ENCODE measurements at places on chromosomes 11 and 22. TPM values are rescaled to one million over a fixed set of nuclear protein-coding genes. Genes with fewer than 3 reads are reported as not detected.

DNA sequence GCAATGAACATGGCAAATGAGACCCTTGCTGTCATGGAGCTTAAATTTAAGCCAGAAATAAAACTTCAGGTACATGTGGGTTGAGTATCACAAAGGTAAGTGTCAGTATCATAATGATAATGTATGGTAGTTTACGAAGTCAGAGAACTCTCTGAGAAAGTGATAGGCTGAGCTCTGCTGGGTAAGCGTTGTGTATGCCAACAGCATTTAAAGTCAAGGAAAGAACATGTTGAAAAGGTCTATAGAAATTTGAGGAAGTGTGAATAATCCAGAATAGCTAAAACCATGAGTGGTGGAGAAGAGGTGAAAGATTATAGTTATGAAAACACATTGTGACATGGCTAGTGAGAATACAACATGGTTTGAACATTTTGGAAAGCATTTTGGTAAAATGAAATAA, 17.4 kb upstream of the CTSC start:
- DNase-seq = no peak

- no peak for DNase-seq
Measured at GRCh38 chr22:46934746-46935491, 172.5 kb downstream of the TBC1D22A start.

- DNase-seq = no peak
Measured at GRCh38 chr11:89168396-89168795, 9.3 kb upstream of the TYR start.

DNA sequence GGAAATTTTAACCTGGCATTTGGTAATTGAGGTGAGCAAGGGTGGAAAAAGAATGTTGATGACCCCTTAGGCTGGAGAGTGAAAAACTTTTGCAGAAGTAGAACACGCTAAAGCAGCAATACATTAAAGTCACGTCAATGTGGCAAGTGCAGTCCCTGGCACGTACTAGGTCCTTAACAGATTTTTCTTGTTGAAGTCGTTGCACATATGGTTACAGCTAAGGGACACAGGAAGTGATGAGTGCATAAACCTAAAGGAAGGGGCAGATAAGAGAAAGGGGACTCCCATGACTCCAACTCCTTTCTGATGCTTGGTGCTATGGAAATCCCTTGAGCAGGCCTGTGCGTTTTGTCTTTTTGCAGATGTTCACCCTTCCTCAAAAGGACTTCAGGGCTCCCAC, 1.2 kb downstream of the ACCS start:
- no peak for DNase-seq

DNA sequence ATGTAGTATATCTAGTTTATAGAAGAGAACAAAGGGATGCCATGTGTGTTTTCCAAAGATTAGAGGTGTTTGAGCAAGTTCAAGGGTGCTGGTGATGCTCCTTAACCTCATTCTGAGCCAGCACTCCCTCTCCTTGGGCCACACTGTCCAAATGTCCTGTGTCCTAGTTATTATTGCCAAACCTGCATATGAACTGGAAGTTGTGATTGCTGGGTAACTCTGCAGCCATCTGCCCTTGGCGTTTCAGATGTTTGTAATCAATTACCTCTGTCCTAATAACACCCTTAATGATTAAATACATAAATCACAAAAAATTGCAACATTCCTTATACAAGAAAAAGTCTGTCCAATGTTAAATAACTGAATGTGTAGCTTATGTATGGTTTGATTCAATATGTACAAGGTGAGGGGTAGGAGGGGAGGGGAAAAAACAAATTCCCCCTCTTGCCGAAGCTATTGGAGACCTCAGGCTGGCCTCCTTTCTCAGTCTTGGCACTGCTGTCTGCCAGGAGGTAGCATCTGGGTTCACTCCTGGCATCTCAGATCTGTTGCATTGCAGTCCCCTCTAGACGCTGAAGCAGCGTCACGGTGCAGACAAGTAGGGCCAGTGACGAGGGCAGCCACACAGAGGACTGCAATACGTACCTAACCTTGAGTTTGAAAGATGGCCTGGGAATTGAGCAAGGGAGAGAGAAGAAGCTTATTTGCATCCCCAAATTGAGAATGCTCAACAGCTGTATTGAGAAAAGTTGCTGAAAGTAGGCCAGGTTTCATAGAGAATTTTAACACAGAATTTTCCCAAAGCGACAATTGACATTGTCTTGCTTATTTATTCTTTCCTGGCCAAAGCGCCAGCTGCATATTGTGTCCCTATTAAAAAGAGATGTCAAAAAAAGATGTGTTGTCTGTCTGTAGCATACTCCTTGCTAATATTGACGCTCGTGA, 89.6 kb upstream of the ARHGAP32 start:
- no peak for DNase-seq

DNA sequence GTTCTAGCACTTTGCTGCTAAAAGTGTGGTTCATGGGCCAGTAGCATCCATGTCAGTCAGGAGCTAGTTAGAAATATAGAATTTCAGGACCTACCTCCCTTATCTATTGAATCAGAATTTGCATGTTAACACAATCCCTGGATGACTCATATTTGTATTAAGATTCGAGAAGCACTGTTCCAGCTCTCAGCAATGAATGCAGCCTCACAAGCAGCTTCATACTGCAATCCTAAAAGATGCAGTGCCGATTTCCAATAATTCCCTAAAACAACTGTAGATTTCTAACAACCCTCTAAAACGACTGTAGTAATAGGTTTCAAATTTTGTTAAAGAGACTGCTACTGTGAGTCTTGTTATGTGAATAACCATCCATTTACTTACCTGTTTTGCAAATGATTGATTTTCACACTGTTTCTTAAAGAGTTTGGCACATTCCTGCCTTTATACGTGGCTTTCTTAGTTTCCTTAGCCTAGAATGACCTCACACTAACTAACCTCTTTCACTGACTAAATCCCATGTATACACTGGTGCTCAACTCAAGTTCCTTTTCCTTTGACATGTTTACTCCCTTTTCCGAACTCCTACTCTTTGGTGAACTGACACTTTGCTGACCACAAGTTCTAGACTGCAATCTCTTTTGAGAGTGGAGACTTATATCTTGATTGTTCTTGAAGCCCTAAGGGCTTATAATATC, 511.8 kb downstream of the METTL15 start:
- DNase-seq = no peak

The CTSC gene
- total RNA-seq = 84.1 TPM

The OR8G5 gene
- total RNA-seq = not detected

The GPHA2 gene
- total RNA-seq = not detected

The ILK gene
- 88.2 TPM for total RNA-seq

GRCh38 chr11:69524991-69525411, 43.5 kb downstream of the LINC01488 start:
- DNase-seq = no peak

The OR51B5 gene
- not detected for total RNA-seq

DNA sequence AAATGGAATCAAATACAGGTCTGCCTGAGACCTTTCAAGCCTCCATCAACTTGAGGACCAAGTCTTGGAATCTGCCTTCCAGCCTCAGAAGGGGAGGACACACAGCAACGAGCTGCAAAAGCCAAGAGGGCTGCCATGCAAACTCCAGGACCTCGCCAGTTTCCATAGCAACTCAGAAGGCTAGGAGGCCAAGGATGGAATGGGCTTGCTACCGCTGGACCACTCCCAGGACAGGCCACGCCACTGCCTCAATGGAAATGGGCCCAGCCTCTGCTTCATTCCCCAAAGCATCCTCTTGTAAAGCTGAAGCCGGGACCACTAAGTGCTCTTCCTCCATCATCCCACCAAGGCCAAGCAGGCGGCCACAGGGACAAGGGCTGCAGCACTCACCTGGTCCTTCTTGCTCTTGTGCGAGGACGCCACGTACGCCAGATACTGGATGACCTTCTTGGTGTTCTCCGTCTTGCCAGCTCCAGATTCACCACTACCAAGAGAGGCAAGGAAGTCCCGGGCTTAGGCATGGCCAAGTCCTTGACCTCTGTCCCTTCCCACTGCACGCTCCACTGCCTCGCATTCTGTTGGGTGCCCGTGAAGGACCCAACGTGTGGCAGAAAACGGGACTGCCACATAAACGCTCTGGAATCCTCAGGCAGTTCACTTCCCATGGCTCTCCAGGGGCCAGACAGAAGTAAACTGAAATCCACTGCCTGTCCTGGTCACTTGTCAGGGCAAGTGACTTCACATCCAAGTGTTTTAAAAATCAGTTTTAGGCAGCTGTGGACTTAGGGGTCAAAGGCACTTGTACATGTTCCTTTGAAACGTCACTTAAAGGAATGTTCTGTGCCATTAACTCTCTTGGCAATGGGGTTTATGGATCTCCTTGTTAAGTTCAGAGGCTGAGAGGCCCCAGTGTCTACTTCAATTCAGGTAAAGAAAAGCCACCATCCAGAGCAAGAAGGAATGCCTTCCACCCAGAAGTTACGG, 61.3 kb downstream of the MYH9 start:
- DNase-seq = no peak

DNA sequence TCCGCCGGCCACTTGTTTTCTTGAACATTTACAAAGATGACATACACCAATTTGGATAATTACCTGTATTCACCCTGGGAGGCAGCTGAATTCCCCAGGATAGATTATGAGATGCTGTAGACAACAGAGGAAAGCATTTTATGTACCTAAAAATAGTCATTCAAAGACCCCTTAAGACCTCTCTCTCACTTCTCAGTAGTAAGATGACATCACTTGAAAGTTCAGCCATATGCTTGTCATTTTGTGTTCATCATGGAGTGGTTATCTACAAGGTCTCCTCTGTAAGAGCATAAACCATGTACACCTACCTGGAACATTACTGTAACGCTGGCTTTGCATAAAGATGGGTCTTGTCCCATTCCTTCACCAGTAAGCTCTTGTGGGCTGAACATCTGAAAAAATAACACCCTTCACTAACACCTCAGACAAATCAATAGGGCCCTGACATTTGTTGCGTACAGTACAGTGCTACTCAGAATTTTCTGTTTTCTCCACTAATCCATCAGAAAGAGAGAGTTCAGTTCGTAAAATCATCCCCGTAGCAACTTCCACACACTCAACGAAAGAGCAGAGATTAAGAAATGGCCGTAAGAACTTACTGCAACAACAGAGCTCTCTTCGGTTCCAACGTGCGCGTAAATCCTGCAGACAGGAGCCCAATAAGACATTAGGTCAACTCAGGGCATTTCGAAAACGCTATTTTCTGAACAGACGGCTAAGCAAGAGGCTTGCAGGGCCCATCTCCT, 15.6 kb upstream of the WDR74 start:
- peak; percentile 43 for DNase-seq

The NFAM1 gene
- total RNA-seq = 1.1 TPM

- DNase-seq = no peak
Measured at GRCh38 chr11:70212227-70212811, 9.2 kb downstream of the FADD start.

GRCh38 chr11:48020092-48020755, 39.9 kb downstream of the PTPRJ start:
- peak; percentile 92 for DNase-seq

The LINC01488 gene
- total RNA-seq = not detected

GRCh38 chr22:27993774-27994350, 74.8 kb upstream of the PITPNB start:
- no peak for DNase-seq

GRCh38 chr11:92740276-92740675, 229.2 kb upstream of the MTNR1B start:
- DNase-seq = no peak

The SYT13 gene
- not detected for total RNA-seq

The KIF18A gene
- total RNA-seq = 42.3 TPM

DNA sequence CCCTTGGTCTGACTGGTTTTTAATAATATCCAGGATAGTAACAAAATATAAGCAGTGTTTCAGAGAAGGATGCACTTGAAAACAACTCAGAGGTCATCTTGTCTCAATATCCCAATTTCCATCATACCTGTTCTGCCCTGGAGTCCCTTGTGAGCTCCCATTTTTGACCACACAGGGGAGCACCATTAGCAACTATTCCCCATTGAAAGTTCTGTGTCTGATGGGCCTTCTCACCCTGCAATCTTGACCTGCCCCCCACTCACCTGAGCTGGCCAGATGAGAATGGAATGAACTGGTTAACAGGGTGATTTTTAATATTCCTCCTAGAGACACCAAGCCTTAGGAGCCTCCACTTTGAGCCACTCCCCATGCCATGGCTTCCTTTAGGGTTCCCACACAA, 3.8 kb upstream of the CAPN5 start:
- no peak for DNase-seq

The RAB38 gene
- 0.41 TPM for total RNA-seq

The TREH gene
- total RNA-seq = not detected

The TUT1 gene
- 40.4 TPM for total RNA-seq

The CADM1 gene
- 89.7 TPM for total RNA-seq

The SCUBE2 gene
- total RNA-seq = not detected

GRCh38 chr22:46079093-46079860, 71.0 kb upstream of the PPARA start:
- no peak for DNase-seq

The OR51B4 gene
- not detected for total RNA-seq

DNA sequence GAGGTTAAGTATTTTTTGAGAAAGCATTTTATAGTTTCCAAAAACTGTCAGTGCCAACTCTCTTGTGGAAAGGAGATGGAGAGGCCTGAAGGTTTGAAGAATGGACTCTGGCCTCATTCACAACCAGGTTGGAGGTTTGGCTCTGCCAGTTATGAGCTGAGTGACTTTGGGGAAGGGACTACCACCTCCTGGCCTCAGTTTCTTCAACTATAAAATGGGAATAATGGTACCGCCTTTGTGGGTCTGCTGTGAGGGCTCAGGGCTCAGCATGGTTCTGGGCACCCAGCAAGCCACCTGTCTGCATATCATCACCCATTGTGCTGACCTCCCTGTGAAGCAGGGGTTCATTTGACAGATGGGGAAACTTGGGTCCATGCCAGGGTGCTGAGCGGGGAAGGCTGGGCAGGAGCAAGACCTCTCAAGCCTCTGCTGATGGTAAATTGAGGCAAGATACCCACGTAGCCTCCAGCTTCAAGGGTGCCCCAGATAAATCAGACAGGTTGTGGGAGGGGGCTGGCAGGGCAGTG, 3.5 kb upstream of the LIF start:
- DNase-seq = no peak

The TENM4 gene
- not detected for total RNA-seq

GRCh38 chr22:45455212-45455611, 41.7 kb downstream of the RIBC2 start:
- DNase-seq = no peak

The SLC22A25 gene
- total RNA-seq = not detected

The LMNTD2 gene
- 16.9 TPM for total RNA-seq

DNA sequence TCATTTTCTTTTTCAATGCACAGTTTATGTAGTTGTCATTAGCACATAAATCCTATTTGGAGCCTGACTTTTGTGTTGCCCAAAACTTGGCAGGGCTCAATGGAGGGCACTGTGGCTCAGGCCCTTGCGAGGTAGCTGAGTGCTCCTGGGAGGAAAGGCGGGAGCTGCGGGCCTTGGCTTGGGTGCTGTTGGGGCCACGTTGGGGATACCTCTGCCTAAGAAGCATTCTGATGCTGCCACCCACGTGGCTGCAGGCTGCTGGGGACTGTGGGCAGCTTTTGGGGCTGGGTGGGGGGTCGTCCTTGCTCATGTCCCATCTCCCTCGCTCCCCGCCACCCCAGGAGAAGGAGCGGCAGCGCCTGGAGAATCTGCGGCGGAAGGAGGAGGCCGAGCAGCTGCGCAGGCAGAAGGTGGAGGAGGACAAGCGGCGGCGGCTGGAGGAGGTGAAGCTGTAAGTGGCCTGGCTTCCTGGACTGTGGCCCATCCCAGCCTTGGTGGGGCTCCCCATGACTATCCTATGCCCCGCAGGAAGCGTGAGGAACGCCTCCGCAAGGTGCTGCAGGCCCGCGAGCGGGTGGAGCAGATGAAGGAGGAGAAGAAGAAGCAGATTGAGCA, 20.9 kb downstream of the INCENP start:
- no peak for DNase-seq

GRCh38 chr11:88206751-88207150, 31.5 kb upstream of the RAB38 start:
- no peak for DNase-seq

- no peak for DNase-seq
Measured at GRCh38 chr11:64059339-64060140, 23.8 kb downstream of the FLRT1 start.

All from OCI-LY7 (cell line).